ENCODE measurements at places on chromosomes 11 and 22.
A peak's percentile ranks its signal among the peaks of the same experiment; 100 is the strongest.

GRCh38 chr11:102546427-102546826 is 15.9 kb upstream of the MMP7 start:
- DNase-seq = no peak

DNA sequence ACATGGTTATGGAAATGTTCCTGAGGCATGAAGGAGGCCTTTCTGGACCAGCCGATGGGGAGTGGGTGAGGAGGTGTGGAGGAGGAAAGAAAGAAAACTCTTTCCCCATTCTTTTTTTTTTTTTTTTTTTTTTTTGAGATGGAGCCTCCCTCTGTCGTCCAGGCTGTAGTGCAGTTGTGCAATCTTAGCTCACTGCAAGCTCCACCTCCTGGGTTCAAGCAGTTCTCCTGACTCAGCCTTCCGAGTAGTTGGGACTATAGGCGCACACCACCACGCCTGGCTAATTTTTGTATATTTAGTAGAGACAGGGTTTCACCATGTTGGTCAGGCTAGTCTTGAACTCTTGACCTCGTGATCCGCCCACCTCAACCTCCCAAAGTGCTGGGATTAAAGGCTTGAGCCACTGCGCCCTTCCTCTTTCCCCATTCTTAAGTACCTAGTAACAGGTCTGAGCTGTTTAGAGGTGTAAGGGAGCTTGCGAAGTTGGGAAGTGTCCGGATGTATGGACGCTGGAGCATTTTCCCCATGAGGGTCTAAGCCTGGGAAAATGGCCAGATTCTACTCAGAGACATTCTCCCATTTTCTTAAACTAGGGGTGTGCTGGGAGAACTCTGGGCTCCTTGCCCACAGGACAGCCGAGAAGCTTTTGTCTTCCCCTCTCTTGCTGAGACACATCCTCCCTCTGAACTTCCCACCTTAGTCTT is 135.8 kb downstream of the TEAD1 start:
- no peak for DNase-seq

GRCh38 chr22:39266398-39267030 is 21.7 kb upstream of the PDGFB start:
- no peak for DNase-seq

DNA sequence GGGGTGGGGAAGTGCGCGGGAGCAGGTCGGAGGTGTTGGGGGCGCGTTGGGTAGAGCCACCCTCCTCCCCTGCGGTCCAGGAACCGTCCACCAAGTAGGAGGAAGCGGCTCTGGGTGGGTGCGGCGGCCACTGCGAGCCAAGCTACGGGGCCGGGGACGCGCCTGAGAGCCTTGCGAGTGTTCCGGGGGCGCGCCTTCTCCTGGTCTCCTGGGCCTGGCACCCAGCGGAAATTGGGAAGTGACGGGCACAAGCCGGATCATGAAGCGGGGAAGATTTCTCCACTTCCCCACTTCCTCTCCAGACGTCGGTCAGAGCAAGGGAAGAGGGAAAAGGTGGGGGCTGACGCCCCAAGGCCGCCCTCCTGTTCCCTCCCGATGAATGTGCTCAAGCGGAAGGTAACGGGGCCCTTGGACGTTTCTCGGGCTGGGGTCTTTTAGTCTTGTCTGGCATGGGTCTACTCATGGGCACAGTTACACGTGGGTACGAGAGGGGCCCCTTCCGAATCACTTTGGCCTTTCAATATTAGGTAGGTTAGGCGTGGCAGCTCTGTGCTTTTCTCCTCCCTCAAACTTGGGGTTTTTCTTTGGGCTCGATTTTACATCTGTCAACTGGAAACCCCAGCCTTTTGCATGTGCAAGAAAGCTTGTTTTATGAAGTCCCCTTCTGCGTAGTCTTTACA is 865 bp downstream of the RBM14 start:
- no peak for DNase-seq

DNA sequence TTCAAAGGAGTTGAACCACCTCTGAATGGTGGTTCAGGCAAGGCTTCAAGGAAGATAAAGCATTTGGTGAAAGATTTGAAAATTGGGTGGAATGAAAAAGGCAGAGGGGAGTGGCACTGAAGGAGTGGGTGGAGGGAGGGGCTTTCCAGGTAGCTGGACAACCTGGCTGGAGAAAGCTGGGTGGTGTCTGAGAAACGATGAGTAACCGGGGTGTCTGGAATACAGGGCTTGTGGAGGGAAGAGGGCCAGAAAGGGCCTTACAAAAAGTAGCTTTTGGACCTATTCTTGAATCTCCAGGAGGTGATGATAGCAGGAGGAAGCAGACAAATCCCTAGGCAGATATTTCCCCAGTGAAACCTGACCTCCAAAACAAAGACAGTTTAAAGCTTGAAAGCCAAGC is 99.3 kb downstream of the RASSF10 start:
- no peak for DNase-seq

DNA sequence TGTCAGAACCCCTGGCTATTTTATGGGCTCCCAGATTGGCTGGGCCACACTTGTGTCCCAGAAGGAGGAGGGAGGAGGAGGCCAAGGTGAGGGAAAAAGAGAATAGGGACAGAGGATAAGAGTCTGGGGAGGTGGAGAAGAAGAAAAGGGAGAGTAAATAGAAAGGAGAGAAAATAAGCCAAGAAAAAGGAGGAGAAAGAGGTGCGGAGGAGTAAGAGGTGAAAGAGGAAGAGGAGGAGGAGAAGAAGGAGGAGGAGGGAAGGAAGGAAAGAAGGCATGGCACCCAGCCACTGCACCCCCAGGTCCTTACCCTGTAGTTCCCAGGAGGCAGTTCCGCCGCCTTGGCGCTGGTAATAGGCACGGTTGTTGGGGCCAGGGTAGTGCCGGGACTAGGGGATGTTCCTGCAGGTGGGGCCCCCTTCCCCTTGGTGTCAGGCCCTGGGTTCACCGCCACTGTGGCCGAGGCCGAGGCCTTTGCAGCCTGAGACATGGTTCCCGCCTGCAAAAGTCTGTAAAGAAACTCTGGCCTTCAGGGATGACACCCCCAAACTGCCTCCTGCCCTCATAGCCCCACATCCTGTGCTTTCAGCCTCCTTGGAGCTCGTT is 1.9 kb downstream of the CRYBB1 start:
- no peak for DNase-seq

DNA sequence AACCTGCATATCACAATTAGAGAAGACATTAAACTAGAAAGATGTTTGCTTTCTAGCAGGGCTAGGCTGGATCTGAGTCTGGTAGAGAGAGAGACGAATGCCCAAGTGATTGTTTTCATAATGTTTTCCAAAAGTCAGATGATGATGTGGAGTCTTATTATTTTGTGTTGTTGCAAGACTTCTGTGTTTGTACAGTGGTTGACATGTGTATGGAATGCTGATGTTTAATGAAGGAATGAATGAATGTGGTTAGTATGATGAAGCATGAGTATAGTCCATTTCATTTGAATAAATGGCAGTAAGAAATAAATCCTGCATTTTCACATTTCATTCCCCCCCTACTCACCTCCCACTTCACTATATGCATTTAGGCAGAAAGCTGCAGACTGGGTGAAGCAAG is 69.6 kb downstream of the PPP2R1B start:
- DNase-seq = no peak

GRCh38 chr11:119371778-119372182 is 9.7 kb downstream of the USP2 start:
- no peak for DNase-seq

GRCh38 chr22:38317995-38318715 is 922 bp upstream of the CSNK1E start:
- DNase-seq = no peak

DNA sequence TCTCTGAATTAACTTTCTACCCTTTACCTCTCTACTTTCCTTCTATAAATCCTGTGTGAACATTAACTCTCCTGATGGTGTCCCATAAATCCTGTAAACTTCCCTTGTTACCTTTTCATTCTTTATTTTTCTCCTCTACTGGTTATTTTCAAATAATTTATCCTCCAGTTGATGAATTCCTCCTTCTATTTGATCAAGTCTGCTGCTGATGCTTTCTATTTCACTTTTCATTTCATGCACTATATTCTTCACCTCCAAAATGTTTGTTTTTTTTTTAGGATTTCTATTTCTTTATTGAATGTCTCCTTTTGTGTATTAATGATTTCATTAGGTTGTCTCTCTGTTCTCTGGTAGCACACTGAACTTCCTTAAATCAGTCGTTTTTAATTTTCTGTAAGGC is 68.6 kb downstream of the KCNQ1OT1 start:
- DNase-seq = no peak

DNA sequence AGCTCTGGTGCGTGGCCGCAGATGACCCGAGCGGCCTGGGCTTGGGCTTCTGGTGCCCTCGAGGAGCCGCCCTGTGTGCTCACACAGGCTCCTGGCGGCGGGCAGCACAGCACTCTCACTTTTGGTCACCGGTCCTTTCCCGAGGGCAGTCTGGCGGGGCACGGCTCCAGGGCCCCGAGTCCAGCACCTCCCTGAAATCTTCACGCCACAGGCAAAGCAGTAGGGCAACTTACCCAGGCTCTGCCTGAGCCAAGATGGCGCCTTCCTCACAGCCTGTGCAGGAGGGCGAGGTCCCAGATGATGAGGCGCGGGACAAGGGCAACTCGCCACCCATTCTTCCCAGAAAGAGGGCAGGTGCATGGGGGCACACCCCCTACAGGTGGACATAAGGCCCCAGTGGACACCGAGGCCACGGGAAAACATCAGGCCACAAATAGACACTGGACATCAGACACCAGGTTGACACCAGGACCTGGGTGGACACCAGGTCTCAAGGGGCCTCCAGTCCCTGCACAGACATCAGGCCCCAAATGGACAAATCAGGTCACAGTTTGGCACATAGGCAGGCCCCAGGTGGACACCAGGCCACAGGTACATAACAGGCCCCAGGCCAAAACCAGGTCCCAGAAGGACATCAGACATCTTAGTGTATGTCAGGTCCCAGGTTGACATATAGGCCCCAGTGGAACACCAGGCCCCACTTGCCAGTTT is 57.6 kb upstream of the SEPTIN5 start:
- DNase-seq = no peak

DNA sequence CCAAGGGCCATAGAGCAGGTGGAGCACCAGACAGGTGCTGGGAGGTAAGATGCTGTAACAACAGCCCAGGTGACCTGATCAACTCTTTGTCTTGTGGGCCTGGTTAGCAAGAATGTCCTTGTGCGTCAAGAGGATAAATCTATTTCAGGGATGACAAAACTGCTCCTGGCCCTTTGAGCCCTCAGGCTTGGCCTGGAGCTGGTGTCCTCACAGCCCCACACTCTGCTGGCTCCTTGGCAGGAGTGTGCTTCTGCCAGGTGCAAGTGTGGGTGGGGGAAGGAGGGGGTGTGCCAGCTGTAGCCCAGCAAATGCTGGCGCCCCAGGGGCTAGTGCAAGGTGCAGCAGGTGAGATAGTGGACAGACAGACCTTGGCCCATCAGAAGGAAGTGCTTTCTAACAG is 19.5 kb downstream of the AMPD3 start:
- DNase-seq = no peak

- DNase-seq = no peak
Measured at GRCh38 chr11:9617940-9618339, 44.5 kb downstream of the WEE1 start.

- no peak for DNase-seq
Measured at GRCh38 chr11:59224351-59224928, 11.7 kb upstream of the MPEG1 start.

GRCh38 chr11:72222106-72222891 is 2.3 kb upstream of the INPPL1 start:
- DNase-seq = no peak

GRCh38 chr11:117506971-117507370 is 179.3 kb downstream of the CEP164 start:
- DNase-seq = no peak

DNA sequence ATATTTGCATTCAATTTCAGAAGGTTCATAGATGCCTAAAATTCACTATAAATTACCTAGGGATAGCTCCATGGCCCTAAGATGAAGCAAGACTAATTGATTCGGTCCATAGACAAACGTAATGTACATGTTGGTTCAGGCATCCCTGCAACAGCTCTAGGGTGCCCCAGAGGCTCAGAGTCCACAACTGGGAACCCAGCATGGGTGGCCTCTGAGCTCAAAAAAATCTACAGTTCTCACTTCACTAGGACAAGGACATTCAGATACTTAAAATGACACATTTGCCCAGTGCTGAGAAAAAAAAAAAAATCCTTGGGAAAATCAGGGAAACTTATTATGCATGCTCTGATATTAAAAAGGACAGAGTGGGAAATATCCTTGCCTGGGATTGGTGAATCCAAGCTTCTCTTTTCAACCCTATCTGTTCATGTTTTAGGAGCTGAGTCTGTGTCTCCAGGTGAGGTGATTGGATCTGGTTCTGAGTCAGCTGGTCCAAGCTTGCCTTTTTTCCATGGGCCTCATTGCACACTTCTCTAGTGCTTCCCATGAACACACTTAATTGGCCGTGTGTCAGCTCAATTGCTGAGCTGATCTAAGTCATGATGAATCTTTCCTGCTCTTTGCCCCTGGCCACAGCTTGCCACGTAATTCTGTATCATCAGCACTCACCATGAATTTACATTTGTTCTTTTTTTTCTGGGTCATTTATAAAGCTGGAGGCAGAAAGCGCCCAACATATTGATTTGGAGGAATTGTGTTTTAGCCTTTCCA is 116.3 kb upstream of the RCN1 start:
- no peak for DNase-seq

DNA sequence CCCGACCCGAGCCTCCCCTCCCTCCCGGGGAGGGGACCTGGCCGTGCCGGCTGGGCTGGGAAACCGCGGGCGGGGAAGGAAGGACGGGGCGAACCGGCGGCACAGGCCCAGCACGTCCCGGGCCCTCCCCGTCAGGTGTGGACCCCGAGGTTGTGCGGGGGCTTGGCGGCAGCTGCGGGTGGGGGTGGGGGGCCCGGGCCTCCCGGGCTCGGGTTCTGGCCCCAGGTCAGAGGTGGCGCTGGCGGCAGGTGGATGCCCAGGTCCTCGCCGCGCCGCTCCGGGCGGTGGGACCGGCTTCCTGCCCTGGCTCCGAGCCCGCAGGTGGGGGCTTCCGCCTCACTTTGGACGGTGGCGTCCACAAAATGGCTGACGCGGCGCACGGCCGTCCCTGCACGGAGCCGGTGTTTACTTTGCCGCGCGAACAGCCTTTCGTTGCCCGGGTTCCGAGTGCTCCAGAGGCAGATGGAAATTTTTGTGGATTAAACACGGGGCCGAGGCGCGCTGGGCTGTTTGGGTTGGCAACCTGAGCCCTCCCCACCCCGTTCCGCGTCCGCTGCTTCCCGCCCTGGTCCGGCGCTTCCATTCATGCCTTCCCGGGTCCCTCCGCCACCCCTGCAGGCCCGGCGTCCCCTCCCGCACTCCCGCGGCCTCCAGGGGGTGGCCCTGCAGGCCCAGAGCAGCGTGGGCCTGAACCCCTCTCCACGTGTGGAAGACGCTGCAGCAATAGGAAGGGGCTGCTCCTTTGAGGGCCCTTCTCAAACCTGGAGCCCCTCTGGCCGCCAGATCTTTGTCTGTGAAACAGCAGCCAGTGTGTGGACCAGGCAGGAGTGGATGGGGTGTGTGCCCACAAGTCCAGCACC is 92.0 kb upstream of the KCNQ1OT1 start:
- DNase-seq = no peak

DNA sequence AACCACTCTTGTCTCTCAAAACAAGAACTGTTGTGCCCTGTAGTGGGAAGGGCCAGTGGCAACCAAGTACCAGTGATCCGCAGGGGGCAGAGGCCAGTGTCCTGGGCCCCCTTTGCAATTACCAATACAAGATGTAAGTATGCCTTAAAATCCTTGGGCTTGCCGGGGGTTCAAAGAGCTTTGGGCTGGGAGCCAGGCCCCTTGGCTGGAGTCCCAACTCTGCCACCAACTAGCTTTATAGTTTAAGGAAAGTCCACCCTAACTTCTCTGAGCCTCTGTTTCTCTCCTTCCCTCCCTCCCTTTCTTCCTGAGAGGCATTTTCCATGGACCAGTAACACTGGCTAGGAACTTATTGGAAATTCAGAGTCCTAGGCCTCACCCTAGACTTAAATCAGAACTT is 15.5 kb downstream of the CLMP start:
- no peak for DNase-seq

GRCh38 chr11:75802913-75803820 is 11.8 kb upstream of the UVRAG start:
- peak; percentile 21 for DNase-seq
